Skeletal muscle cell (primary cell): ENCODE measurements at places on chromosomes 11 and 22.

- DNase-seq, result no peak
Measured at GRCh38 chr22:33112580-33112979, 54.4 kb upstream of the SYN3 start.

DNA sequence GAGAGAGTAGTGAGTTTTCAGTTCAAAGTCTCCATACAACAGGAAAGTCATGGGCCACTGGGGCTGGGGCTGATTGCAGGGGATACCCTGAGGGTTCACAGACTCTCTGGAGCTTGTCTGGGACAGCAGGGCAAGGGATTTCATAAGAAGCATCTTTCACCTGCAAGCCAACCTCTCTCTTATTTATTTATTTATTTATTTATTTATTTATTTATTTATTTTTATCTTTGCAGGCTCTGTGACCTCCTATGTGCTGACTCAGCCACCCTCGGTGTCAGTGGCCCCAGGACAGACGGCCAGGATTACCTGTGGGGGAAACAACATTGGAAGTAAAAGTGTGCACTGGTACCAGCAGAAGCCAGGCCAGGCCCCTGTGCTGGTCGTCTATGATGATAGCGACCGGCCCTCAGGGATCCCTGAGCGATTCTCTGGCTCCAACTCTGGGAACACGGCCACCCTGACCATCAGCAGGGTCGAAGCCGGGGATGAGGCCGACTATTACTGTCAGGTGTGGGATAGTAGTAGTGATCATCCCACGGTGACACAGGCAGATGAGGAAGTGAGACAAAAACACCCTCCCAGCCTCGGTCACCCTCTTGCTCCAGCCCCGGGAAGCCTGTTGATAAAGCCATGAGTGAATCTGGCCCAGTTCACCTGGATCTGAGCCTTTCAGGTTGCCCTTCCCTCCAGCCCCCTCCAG lies 68.4 kb downstream of the GGTLC2 start:
- no peak for DNase-seq

GRCh38 chr22:30877662-30878515 lies 90.7 kb downstream of the MORC2 start:
- no peak for DNase-seq

- DNase-seq, result peak; percentile 81
Measured at GRCh38 chr22:19880786-19881569, 26.3 kb upstream of the GNB1L start.

GRCh38 chr11:6636480-6636879 lies 17.3 kb upstream of the TPP1 start:
- DNase-seq, result no peak

DNA sequence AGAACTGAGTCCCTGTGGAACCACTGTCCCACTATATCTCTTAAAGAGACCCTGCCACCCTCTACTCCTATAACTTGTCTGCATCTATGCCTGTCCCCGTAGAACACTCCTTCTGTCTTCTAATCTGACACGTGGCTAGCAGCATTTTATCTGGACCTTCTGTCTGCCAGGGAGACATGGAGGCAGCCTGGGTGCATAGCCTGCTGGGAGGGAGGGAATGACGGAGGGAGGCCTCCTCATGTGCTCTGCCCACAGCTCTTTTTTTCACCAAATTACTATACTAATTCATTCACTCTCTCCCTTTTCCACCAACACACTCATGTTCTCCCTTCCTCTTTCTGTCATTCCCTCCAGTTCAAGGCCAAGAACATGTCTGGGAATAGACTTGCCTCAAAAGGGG lies 7.6 kb upstream of the THRSP start:
- DNase-seq, result no peak

DNA sequence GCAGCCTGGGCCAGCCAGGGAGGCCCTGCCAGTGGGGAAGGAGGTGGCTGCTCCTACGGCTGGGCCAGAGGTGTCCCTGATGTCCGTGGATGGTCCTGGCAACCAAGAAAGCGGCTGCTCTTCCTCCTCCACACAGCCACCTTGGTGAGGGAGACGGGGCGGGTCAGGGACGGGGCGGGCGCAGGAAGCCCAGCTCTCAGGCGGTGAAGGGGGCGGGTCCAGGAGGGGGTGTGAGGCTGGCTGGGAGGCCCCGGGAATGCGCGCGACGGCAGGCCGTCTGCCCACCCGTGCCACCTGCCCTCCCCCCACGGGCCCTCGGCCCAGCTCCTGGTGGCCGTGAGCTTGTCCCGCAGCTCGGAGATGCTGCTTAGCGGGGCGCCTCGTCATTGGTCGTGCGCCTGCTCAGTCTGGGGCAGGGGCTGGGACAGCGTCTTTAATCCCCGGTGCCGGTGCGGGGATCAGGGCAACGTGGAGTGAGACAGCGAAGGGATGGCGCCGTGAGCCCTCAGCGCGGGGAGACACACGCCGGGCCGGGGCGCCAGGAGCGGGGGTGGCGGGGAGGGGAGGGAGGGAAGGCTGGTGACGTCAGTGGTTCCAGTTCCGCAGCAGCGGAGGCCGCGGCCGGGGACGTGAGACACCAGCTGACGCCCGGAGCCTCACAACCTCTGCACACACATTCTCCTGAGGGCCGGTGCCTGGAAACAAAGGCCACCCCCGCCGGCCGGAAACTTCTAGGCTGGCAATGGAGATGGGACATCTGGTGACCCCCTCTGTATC lies 6.7 kb upstream of the BRSK2 start:
- DNase-seq, result peak; percentile 31

- DNase-seq, result no peak
Measured at GRCh38 chr11:87301785-87302540, 264.2 kb downstream of the TMEM135 start.

DNA sequence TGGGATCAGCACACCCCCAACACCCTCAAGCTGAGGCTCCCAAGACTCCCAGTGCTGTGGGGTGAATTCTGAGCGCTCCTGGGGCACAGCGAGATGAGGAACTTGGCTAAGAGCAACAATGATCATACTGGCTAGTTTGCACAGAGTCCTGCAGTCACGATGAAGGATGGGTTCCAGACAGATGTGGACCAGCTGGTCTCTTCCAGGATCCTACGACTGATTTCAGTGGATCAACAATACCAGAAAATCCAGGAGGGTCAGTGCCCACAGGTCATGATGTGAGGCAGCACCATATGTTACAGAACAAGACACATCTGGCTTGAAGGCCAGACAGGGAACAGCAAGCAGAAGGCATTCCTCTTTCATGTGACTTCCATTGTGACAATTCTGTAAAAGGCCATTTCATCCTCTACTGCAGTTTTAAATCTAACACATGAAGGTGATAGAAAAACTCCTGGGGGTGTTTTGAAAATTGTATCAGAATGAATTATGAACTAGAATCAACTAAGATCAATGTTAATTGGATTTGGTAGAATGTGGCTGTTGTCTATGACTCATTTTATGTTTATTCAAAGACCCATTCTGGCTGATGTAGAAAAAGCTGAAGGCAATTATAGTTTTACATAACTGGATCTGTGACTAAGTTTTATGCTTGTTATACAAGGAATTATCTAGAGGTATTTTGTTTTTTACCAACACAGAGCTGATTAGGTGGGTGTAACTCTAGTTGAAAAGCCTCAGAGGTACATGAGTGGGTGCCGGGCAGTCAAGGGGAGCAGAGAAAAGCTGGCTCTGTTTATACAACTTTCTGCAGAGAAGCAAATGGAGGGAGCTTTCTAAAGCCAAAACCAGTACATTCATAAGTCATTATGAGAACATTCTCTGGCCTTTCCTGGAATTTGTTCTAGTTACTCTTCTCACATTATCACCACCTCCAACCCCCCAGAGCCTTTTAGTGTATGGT lies 29.1 kb downstream of the OR52K1 start:
- no peak for DNase-seq

DNA sequence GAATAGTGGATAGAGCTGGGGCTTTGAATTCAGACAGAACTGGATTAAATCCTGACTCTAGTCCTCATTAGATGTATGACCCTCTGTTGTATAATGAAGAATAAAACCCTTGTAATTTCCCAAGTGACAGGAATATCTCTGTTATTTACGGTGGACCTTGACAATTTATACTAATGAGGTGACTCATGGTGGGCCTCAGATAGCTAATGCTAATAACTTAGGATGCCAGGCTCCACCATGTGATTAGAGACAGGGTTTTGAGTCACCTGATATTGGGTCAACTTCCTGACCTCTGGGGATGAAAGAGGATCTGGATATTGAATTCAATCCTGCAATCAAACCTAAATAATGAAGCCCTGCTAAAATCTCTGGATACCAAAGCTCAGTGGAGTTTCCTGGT lies 33.6 kb downstream of the OSBP start:
- no peak for DNase-seq

GRCh38 chr11:81331088-81331487 lies 1402.6 kb downstream of the FAM181B start:
- no peak for DNase-seq

- peak; percentile 7 for DNase-seq
Measured at GRCh38 chr11:69791276-69792180, 16.4 kb upstream of the FGF4 start.

DNA sequence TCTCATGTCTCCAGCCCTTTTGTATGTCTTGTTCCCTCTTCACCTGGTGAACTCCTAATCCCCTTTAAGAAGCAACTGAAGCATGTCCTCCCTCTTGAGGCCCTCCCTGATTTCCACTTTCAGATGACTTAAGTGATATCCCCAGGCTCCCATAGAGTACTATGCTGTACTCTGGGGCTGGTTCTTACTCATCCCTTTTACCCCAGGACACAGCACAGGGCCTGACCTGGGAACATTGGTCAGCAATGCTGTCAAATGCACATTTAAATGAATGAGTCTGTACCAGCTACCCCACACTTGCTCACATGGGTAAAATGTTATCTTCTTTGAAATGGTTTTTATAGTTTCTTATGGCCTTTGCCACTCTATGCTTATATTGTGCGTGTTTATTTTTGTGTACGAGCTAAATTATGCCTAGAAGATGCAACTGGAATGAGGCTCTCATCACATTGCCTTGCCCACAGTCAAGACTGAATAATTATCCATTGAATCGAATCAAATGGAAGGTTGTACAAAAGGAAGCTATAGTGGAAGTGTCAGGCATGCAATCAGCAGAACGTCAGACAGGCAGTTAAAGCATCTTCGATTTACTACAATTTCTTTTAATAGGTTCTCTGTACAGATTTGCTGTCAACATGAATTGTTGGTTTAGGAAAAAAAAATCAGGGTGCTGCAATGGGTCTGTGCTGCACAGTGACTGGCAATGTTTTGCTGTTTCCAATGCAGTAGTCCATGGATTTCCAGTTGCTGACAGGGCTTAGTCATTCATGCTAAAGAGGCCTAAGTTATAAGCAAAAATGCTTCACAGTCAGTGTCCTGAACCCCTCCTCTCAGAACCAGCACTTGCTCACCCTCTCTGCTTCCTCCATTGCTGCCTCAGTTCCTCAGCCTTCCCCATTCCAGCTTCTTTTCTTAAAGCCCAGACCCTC lies 79.5 kb downstream of the PARVA start:
- no peak for DNase-seq

- no peak for DNase-seq
Measured at GRCh38 chr11:27085111-27085510, 44.5 kb downstream of the BBOX1 start.

- no peak for DNase-seq
Measured at GRCh38 chr11:118958577-118958976, 2.5 kb downstream of the UPK2 start.

DNA sequence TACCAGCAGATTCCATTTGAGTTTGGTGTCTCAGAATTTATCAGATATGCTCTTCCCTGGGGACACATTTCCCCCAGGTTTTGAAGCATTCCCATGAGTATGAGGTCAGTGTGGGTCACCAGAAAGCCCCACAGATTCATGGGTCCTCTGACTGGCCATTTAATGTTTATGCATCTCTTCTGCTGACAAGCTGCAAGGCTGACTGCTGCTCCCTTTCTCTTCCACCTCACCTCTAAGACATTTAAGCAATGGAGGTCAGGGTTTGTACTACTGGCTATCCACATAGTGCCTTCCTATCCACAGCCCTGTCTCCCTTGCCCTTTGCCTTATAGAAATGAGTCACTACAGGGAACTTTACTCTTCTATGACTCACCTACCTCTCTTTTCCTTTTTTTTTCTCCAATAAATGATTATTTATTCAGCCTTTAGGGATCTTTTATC lies 106.0 kb upstream of the TIMP3 start:
- DNase-seq, result peak; percentile 65

- DNase-seq, result no peak
Measured at GRCh38 chr11:33832676-33833075, 58.4 kb upstream of the FBXO3 start.

GRCh38 chr11:32858731-32859130 lies 29.0 kb downstream of the PRRG4 start:
- no peak for DNase-seq

- DNase-seq, result no peak
Measured at GRCh38 chr11:102192349-102193066, 82.3 kb downstream of the YAP1 start.

- DNase-seq, result no peak
Measured at GRCh38 chr11:55895216-55895615, 12.1 kb downstream of the TRIM51 start.

GRCh38 chr11:91231226-91231625 lies 993.4 kb upstream of the FAT3 start:
- no peak for DNase-seq

DNA sequence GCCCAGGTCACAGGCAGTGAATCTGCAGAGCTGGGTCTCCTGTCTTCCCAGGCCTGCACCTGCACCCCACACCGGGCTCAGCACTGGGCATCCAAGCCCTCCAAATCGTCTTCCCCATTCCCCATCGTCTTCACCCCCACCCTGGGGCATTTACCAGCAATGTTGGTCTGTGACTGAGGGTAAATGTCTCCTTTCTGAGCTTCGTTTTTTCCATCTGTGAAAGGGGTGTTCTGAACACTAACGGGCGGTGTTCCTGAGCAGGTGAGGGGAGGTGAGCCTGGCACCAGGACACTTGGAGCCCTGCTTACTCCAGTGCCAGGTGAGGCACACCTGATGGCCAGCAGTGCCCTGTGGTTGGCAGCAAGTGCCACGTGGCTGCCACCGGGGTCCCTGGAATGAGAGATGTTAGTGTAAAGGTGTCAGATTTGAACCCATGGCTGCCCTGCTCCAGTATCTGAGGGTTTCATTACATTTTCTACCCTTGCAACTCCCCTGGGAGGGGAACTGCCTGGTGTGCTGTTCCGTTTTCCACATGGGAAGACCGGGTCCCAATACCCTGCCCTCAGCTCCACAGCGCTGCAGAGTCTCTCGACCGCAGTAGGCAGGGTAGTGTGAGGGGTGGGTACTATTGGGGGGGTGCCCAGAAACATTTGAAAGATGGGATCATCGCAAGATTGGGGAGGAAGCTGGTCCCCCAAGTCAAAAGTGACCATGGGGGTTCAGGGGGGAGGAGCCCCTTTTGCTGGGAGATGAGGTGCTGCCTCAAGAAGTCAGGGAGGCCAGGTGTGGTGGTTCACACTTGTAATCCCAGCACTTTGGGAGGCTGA lies 2.0 kb downstream of the CDC42EP1 start:
- DNase-seq, result no peak

GRCh38 chr11:67120881-67121710 lies 2.0 kb downstream of the KDM2A start:
- DNase-seq, result no peak
